Left ventricle myocardium superior (tissue), 1 donor: ENCODE measurements at places on chromosomes 6 and 20. TPM values are rescaled to one million over a fixed set of nuclear protein-coding genes. Genes with fewer than 3 reads are reported as not detected.

RAET1G gene
- total RNA-seq: 0.32 TPM

BMP7 gene
- total RNA-seq: 32.2 TPM

HSPA12B gene
- total RNA-seq: 16.2 TPM

SLC22A1 gene
- 0.17 TPM for total RNA-seq

GRM1 gene
- total RNA-seq: 1.3 TPM

C2 gene
- 5.8 TPM for total RNA-seq

DNA sequence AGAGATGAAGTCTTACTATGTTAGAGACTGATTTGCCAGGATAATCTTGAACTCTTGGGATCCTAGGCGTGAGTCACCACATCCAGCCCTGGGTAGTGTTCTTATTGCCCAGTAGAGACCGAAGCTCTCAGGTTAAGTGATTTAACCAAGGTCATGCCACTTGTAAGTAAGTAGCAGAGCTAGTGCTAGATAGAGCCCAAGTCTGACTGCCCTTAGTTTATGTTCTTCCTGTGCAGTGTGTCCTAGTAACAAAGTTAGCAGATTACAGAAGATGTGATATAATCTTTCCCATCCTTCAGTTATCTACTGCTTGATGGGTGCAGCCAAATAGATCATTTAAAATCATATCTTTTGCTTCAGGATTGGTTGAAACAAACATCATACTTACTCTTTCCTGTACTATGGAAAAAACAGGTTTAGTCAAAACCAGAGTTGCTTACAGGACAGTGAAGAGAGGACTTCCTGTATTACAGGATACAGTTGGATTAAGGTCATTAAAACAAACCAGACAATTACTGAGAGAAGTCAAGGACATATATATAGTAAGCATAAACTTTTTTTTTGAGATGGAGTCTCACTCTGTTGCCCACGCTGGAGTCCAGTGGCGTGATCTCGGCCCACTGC is 9.5 kb upstream of the PABPC1L start:
- DNase-seq: no peak

GRCh38 chr6:50285735-50286134 is 236.0 kb upstream of the DEFB112 start:
- no peak for DNase-seq

DNA sequence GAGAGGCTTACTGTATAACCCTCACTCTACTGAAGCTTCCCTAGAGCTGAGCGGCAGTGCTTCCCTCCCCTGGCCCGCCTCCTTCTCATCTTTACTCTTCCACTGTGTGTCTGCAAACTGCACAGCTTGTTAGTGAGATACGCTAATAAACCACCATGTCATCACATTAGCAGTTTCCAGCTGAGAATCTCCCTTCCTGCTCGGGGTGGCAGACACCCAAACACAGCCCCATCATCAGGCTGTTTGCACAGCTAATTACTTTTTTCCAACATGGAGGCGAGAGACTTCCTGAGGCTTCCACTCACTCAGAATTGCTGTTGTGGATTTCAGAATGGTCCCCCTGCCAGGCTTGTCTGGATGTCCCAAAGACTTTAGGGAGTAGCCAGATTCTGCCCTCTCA is 444.9 kb upstream of the SULF2 start:
- DNase-seq: no peak

DNA sequence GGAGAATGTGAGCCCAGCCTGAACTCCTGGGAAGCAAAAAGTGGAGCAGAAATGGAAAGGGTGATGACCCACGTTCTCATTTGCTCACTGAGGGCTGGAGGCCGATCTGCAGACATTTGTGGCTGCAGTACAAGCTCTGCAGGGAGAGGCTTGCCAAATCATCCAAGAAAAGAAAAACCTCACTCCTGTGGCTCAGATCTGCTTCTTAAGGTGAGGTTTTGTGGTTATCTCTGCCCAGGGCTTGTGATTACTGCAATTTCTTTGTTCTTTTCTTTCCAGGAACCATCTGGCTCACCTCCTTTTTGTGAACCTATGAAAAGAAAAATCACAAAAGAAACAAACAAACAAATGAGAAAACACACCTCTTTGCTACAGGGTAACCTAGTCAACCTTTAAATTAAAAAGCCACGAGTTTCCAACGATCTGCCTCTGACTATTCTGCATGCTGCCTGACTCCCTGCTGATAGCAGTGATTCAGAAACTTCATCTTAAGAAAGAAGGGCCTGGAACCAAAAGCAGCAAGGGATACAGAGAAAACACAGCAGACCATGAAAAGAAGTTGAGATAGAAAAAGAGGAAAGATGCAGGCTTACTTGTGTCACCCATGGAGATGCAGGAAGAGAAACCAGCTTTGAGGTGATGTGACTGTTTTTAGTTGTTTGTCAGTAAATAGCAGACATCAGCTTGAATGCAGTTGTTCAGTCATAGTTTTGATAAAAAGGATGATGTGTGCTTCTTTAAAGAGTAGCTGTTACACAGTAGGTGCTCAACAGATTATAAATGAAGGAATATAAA is 165.1 kb downstream of the LMBRD1 start:
- DNase-seq: no peak

DNA sequence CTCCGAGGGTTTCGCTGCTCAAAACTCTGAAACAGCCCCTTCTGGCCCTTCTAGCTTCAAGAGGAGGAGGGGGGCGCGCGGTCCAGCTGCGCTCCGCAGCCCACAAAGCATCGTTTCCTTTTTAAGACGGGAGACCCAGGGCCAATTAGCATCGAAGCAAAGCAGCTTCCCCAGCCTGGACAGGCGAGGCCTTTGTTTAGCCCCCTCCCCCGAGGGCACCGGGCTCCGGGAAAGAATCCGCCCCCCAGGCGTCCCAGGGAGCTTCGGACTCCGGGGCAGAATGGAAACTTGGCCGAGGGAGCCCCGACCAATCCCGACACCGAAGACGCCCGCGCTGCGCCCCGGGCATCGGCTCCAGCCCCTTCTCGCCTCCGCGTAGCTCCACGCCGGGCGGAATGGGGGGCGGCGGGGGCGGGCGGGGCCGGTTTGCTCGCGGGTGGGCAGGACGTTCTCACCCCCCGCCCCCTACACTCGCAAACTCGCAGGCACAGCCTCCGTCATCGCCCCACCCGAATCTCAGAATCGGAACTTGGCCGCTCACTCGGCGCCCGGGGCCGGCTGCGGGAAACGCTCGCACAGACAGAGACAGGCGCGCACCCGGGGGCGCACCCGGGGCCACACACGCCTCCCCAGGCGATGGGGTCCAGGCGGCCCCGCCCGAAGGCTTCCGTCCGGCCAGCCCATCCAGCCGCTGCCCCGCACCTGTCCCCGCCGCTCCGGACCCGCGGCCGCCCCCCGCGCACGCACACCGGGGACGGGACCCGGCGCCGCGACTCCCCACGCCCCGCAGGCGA is 628 bp downstream of the NKAIN4 start:
- DNase-seq: no peak

DNA sequence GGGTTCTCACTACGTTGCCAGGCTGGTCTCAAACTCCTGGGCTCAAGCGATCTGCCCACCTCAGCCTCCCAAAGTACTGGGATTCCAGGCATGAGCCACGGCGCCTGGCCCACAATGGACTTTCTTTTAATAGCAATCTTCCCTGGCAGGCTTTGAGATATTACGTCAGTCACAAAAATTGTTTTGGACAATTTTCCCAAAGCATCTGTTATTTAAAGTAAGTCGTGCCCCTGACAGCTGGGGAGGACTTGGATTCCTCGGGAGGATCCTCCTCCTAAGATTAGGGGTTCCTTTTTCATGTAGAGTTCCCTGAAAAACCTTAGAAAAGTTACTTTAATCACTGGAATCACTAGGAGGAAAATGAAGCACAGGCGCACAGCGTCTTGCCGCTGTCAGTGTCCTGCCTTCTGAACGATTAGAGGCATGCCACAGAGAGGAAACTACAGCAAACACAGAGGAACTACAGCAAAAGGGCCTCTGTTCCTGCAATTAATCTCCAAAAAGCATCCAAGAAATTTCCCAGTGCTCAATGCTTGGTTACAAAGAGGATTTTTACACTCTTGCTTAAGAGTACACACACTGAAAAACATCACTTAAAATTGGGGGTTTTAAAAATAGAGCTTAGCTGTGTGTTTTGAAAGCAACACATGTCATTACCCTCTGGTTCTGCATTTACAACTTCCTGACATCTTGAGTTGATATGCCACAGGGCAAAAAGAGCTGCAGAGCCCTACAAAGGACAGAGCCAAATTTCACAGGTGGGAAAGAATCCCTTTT is 4.5 kb downstream of the ACSS1 start:
- DNase-seq: peak; percentile 82

DNA sequence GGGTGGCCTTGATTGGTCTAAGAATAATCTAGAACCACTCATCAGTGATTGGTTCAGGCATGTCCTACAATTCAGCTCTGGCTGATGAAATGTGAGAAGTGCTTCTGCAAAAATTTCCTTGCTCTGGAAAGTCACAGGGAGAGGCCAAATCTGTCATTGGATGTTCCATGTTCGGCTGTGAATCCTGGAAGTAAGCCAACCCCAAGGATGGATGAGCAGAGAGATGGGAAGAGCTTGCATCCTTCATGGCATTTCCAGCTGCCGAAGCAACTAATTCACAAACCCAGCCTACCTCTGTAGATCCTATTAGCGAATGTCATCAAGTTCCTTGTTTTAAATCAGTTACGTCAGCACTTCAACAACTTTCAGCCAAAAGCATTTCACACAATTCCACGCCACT is 187.2 kb upstream of the SOX4 start:
- DNase-seq: no peak

DNA sequence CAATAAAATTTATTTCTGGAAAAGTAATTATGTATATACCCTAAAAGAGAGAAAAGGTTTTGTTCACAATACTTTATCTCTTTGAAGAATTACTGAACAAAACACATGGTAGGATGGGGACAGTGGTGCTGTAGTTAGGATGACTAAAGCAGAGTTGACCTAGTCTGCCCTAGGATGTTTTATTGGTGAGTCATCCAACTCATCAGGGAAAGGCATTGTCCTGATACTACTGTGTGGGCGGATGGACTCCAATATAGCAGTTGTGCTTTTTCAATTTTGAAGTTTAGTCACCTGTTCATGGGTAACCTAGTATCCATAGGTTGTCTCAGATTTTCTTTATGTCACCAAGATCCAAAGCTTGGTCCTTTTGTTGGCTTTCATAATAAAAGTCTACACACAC is 53.3 kb upstream of the EYS start:
- no peak for DNase-seq

GRCh38 chr6:6696867-6697531 is 108.5 kb downstream of the LY86 start:
- DNase-seq: peak; percentile 75

- DNase-seq: no peak
Observed at GRCh38 chr6:152821525-152821924, 70.9 kb downstream of the VIP start.

DNA sequence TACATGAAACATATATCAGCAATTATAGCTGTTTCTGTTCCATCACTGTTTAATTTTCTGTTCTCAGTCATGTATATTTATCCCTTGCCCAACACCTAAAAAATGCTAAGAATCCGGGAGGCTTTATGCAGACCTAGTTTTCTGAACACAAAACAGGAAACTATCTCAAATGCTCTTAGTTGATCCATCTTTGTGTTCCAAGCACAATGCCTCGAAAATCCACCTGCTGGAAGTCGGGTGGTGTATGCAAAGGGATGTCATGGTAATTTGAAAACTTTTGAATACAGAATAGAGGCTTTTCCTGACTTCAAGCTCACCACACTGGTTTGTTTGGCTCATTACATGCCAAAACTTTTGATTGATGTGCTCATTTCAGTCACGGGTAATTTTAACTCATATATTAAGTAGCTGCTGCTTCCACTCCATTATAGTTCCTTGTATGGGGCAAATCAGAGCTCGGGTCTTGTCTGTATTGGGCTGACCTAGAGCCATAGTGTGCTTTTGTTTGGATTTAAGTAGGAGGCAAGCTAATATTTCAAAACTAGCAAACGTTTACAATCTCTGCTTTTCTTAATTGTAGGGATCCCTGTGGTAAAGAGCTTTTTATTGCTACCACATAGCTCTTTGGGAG is 646.5 kb upstream of the EPHA7 start:
- DNase-seq: no peak

DNA sequence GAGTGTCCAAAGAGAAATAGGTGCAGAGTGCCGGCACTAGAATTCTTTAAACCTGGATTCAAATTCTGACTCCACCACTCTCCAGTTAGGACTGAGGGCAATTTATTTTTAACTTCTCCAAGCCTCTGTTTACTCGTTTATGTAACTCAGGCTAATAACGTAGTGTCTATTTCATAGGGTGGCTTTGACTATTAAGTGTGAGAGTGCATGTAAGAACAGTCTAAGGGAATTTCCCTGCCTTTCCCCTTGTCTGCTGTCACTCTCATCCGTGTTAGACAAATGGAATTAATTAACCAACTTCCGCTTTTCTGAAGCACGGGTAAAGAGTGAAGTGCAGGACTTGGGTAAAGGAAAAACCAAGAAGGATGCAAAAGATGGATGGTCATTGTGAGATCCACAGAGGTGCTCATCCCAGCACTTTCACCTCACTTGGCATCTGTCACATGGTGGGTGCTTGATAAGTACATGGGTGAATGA is 4.1 kb upstream of the ZKSCAN8 start:
- DNase-seq: no peak

- no peak for DNase-seq
Observed at GRCh38 chr6:112831022-112831421, 483.9 kb downstream of the RFPL4B start.

DNA sequence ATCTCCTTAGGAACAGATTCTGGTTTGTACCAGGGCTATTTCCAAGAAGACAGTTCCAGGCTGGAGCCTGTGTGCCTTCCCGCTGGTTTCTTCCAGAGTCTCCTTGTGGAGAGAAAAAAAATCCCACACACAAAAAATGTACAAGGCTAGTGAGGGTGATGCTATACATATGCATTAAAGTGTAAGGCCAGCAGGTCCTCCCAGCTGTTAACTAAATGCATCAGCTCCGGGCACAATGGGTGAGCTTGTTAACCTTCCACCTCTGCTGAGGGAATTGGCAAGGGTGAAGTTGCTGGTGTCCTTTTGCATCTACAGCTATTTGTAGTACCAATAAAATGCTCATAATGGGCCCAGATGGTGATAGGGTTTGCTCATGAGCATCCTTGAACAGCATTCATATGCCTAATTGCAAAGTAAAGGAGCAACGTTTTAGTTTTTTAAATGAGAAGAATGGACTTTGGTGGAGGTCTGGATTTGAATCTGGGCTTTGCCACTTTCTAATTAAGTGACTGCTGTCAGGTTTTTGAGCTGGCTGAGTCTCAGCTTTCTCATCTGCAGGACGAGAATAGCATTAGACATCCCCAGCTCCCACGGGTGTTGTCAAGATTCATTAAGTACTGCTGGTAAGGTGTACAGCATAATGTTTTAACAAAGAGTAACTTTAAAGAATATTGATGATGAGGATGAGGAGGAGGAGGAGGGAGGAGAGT is 361.8 kb downstream of the QKI start:
- no peak for DNase-seq

GRCh38 chr6:27720607-27721580 is 191.3 kb downstream of the OR2B2 start:
- DNase-seq: no peak

- no peak for DNase-seq
Observed at GRCh38 chr6:36235309-36235708, 34.6 kb upstream of the PNPLA1 start.

DNA sequence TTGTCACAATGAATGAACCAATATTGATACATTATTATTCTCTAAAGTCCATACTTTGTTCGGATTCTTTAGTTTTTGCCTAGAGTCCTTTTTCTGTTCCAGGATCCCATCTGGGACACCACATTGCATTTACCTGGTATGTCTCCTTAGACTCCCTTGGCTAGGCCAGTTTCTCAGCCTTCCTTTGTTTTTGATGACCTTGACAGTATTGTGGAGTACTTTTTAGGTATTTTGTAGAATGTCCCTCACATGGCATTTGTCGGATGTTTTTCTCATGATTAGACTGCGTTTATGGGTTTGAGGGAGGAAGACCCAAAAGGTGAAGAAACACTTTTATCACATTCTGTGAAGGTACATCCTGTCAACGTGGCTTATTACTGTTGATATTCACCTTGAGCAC is 16.9 kb downstream of the PPP1R14C start:
- no peak for DNase-seq
